H9 (cell line): ENCODE measurements at places on chromosomes 1 and 21. TPM values are rescaled to one million over a fixed set of nuclear protein-coding genes. Genes with fewer than 3 reads are reported as not detected.

- no peaks in the 10 kb centered on the region for H3K36me3 ChIP-seq
- H3K4me3 ChIP-seq = no peak overlapping the region
- no peak for DNase-seq
- no peaks in the 10 kb centered on the region for H3K4me1 ChIP-seq
Measured at GRCh38 chr1:82045221-82045620, 244.5 kb downstream of the ADGRL2 start.

DNA sequence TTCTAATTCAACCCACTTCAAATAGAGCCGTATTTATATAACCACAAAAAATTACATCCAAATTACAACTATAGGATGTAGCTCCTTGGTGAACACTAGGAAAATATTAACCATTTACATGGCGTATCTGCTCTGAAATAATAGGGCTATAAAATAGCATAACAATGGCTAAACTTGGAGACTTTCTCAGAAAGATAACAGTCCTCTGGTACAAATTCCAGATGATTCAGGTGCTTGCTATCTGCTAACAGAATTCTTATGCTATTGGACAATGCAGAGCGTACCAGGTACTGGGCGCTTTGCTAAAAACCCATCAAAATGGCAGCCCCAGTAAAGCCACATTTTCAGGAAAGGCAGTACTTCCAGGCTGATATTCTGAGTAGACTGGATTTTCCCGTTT, 209.7 kb upstream of the C8B start:
- peaks cover 22% of the 10 kb centered on the region for H3K36me3 ChIP-seq
- no peak overlapping the region for H3K27ac ChIP-seq
- DNase-seq = no peak
- H3K27me3 ChIP-seq = no peaks in the 10 kb centered on the region

GRCh38 chr1:80582980-80583379, 1217.8 kb upstream of the ADGRL2 start:
- no peak overlapping the region for H3K4me3 ChIP-seq
- DNase-seq = no peak
- H3K27ac ChIP-seq = no peak overlapping the region
- H3K36me3 ChIP-seq = peaks cover 7% of the 10 kb centered on the region
- H3K4me1 ChIP-seq = no peaks in the 10 kb centered on the region
- no peaks in the 10 kb centered on the region for H3K27me3 ChIP-seq

IL19 gene
- total RNA-seq = not detected in 2 replicates

ENTREP3 gene
- 40.8 and 41.0 TPM in 2 replicates for total RNA-seq
